Right ventricle myocardium superior (tissue), 1 donor: ENCODE measurements at places on chromosomes 1 and 21. TPM values are rescaled to one million over a fixed set of nuclear protein-coding genes. Genes with fewer than 3 reads are reported as not detected.

The CD244 gene
- total RNA-seq: 0.48 TPM

DNA sequence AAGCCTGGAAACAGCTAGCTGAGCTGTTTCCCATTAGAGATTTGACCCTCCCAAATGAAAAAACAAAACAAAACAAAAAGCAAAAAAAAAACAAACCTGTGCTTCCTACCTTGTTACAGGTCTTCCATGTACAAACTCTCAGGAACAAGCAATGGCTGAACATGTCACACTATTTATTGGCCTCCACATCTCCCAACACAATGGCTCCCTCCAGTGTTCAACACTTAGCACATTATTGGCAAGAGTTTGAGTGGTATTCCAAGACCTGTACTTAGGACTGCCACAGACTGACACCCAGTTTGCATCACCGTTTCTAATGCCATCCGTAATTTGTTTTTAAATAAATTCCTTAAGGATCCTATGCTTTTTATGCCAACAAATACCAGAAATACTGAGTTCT is 195.0 kb upstream of the OLFM3 start:
- no peak for DNase-seq

GRCh38 chr1:222240536-222241181 is 307.2 kb downstream of the HHIPL2 start:
- DNase-seq: no peak

- no peak for DNase-seq
These were observed 16.8 kb downstream of the S100A10 start for GRCh38 chr1:151976858-151977257.

The BMP8B gene
- total RNA-seq: 0.27 TPM

The PI4KB gene
- 41.0 TPM for total RNA-seq

GRCh38 chr1:235079443-235080296 is 49.0 kb downstream of the TOMM20 start:
- no peak for DNase-seq

- no peak for DNase-seq
These were observed 56.0 kb upstream of the EDARADD start for GRCh38 chr1:236338096-236338495.

GRCh38 chr1:239276051-239276450 is 110.3 kb upstream of the CHRM3 start:
- no peak for DNase-seq

DNA sequence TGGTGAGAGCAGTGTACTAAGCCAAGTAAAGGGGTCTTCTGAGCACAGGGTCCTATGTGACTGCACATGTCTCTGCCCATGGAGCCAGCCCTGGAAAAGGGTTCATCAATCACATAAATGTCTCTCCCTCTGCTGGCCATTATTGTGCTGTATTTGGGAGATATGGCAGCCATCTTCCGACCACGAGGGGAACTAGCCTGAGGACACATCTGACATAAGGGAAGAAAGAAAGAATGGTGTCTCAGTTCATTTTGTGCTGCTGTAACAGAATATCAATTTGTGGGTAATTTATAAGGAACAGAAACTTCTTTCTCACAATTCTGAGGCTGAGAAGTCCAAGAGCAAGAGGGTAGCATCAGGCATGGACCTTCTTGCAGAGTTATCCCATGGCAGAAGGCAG is 55.1 kb upstream of the GJA5 start:
- no peak for DNase-seq

- no peak for DNase-seq
These were observed 1.6 kb downstream of the CPT2 start for GRCh38 chr1:53198241-53198651.

GRCh38 chr21:43273016-43273707 is 104.4 kb downstream of the CRYAA start:
- peak; percentile 13 for DNase-seq

GRCh38 chr1:22056043-22056442 is 3.5 kb downstream of the CDC42 start:
- DNase-seq: no peak

The NCMAP gene
- total RNA-seq: 0.27 TPM

DNA sequence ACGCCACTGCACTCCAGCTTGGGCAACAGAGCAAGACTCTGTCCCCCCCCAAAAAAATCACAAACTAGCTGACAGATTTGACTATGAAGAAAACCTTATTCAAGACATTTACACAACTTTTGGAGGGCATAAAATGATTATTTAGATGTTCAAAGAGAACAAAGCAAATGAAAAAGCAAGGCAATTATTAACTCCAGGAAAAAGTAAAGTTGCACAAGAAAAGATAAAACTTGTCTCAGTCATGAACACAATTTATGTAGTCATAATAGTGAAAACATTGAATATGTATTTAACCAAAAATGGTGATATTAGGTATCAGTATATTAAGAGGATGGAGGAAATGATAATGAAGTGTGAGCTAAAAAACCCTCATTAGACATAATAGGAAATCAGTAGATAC is 11.9 kb upstream of the TARDBP start:
- no peak for DNase-seq

GRCh38 chr21:14844001-14844400 is 220.8 kb downstream of the NRIP1 start:
- DNase-seq: no peak

The FGR gene
- total RNA-seq: 3.7 TPM

GRCh38 chr1:208433086-208433485 is 188.9 kb upstream of the PLXNA2 start:
- no peak for DNase-seq

GRCh38 chr21:34511181-34511580 is 829 bp downstream of the KCNE1 start:
- DNase-seq: no peak

- no peak for DNase-seq
These were observed 54.9 kb downstream of the KCNK1 start for GRCh38 chr1:233668725-233669294.
